ENCODE measurements at places on chromosomes 12 and 14.
A peak's percentile ranks its signal among the peaks of the same experiment; 100 is the strongest.

GRCh38 chr12:53054112-53054878 lies 4.4 kb downstream of the TNS2 start:
- peak; percentile 92 for DNase-seq

GRCh38 chr12:26749781-26750180 lies 83.2 kb downstream of the ITPR2 start:
- DNase-seq = no peak

- peak; percentile 22 for DNase-seq
Observed at GRCh38 chr12:68482660-68483059, 128.0 kb upstream of the RAP1B start.

DNA sequence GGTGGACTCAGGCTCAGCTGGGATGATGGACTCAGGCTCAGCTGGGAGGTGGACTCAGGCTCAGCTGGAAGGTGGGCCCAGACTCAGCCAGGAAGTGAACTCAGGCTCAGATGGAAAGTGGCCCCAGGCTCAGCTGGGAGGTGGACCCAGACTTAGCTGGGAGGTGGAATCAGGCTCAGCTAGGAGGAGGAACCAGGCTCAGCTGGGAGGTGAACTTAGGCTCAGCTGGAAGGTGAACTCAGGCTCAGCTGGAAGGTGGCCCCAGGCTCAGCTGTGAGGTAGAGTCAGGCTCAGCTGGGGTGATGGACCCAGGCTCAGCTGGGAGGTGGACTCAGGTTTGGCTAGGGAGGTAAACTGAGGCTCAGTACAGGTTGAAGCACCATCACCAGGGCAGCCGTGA lies 21.8 kb upstream of the C14orf180 start:
- DNase-seq = no peak
